Vagina (tissue), 2 donors: ENCODE measurements at places on chromosomes 12 and 14.

DNA sequence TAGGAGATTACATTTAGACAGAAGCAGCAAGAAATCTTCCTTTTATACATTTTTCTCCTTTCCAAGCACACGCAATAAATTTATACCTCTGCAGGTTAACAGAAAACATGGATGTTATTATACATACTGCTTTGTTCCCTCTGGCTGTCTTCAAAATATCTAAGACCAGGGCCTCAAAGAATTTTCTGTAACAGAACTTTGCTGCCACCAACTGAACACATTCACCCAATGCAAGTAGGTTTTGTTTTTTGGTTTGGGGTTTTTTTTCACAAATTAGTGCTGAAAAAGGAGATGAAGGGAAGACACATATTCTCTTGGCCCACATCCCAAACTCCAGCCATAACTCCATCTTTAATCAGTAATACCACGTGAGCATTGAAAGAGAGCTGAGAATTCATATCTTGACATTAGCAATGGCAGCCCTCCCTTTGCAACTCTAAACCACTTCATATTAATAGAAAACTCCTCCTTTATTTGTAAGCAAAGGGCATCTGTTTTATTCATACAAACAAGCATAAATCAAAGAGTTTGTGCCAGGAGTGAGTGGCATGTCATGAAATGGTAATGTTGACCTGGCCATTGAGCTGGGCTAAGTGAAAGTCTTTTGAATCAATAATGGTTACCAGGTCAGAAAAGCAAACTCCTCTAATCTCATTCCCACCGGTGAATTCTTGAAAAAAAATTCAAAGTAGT, 150.8 kb upstream of the FSCB start:
- no peak overlapping the region for H3K27ac ChIP-seq
- no peaks in the 10 kb centered on the region for H3K36me3 ChIP-seq
- H3K4me1 ChIP-seq = no peaks in the 10 kb centered on the region
- DNase-seq = no peak
- H3K27me3 ChIP-seq = no peaks in the 10 kb centered on the region

DNA sequence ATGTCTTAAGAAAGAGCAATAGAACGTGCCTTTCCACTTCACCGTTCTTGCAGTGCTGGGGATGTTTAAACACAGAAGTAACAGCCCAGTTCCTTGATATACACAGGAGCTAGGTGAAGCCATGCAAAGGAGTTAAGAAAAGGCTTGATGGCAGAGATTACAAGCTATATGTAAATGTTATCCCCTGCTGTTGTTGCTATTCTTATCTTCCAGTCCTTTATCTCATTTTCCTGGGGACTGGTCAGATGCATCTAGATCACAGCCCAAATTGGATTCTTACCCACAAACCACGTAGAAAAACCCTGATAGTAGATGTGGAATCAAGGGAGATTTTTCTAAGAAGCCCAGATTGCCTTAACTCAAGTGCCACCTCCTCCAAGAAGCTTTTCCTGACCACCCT, 5.5 kb downstream of the ASCL1 start:
- H3K4me3 ChIP-seq = no peak overlapping the region
- no peak overlapping the region for H3K27ac ChIP-seq
- no peaks in the 10 kb centered on the region for H3K36me3 ChIP-seq

- H3K27ac ChIP-seq = no peak overlapping the region
- H3K4me3 ChIP-seq = no peak overlapping the region
- no peaks in the 10 kb centered on the region for H3K27me3 ChIP-seq
Measured at GRCh38 chr14:39393289-39393688, 38.9 kb downstream of the FBXO33 start.

DNA sequence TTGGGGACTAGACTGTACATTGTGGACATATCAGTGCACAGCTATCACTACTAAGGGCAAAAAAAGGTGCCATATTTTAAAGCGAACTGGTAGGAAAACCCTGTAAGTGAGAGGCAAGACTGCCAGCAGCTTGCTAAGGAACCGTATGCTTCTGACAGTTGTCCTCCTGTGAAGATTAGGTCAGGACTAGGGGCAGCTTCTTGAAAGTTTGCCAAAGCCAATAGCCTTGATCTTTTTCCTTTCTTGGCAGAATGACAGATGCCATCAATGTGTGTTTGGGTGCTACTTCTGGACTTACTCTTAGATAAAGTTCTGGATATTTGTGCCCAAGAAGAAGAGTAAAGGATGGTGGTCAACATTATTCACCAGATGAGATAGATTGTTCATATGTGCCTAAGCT, 7.4 kb downstream of the DAAM1 start:
- no peaks in the 10 kb centered on the region for H3K27me3 ChIP-seq
- no peak for DNase-seq
- H3K27ac ChIP-seq = no peak overlapping the region
- no peak overlapping the region for H3K4me3 ChIP-seq
- peaks cover 54% of the 10 kb centered on the region for H3K4me1 ChIP-seq

DNA sequence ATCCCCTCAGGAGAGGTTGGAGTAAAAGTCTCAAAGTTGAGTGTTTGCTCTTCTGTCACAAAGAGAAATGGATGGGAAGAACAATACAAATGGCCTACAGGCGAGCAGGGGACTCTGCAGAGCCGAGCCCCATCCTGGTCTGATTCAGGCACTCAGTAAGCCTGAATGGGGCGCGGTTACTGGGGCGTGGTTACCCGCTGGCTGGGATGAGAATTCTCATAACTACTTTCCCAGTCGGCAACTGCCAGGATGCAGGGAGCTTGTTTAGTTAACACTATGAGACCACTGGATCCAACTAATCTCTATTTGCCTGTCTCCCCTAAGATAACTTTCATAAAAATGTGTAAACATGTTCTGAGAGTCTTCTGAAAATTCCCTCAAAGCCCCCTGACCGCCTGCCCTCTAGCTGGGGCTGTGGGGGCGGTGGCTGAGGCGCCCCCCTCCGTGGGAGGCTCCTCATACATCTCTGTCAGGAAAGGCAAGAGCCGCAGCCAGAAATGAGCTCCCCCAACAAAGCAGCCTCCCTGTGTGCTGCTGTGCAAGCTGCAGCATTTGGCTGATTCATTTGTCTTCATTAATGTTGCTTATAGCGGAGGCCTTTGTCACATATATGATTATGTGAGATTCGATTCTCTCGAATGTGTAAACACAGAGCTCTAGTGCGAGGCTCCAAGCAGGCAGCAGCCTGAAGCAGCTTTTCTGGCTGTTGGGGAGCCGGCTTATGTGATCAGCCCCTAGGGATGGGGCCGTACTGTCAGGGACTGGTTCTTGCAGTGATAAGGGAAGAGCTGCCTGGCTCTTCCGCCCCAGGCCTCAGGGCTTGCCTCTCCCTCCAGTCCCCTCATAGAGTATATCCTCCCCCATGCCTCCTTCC, 126.1 kb upstream of the ARHGAP5 start:
- H3K36me3 ChIP-seq = no peaks in the 10 kb centered on the region
- no peak overlapping the region for H3K4me3 ChIP-seq
- H3K4me1 ChIP-seq = peaks cover 16% of the 10 kb centered on the region
- no peaks in the 10 kb centered on the region for H3K27me3 ChIP-seq

GRCh38 chr14:99579120-99579836, 24.7 kb downstream of the CCDC85C start:
- H3K27me3 ChIP-seq = no peaks in the 10 kb centered on the region
- H3K36me3 ChIP-seq = no peaks in the 10 kb centered on the region
- DNase-seq = no peak
- H3K4me3 ChIP-seq = no peak overlapping the region
- H3K4me1 ChIP-seq = peaks cover 66% of the 10 kb centered on the region

GRCh38 chr12:122949405-122949804, 16.9 kb downstream of the ABCB9 start:
- H3K4me3 ChIP-seq = no peak overlapping the region
- DNase-seq = no peak
- no peaks in the 10 kb centered on the region for H3K27me3 ChIP-seq
- no peaks in the 10 kb centered on the region for H3K36me3 ChIP-seq

GRCh38 chr12:87768501-87769287, 260.5 kb downstream of the C12orf50 start:
- no peak overlapping the region for H3K4me3 ChIP-seq
- no peaks in the 10 kb centered on the region for H3K27me3 ChIP-seq
- H3K27ac ChIP-seq = no peak overlapping the region
- no peaks in the 10 kb centered on the region for H3K36me3 ChIP-seq

DNA sequence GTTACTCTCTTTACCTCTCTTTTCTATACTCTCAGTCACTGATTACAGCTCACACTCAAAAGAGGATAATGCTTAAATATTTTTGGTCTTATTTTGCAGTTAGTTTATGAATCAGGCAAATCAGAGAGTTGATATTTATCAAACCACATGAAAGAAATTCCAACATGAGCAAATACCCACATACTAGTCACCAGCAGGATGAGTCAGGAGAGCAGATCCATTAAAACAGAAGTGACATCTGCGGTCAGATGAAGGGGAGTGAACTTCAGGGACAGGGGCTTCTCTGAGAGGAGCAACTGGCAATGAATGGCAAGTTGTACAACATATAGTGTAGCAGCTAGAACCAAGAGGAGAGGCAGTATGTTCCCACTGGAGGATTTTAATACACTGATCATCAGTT, 258.7 kb downstream of the SYT10 start:
- H3K27ac ChIP-seq = no peak overlapping the region
- no peak for DNase-seq
- H3K4me3 ChIP-seq = no peak overlapping the region
- no peaks in the 10 kb centered on the region for H3K27me3 ChIP-seq
- no peaks in the 10 kb centered on the region for H3K36me3 ChIP-seq

DNA sequence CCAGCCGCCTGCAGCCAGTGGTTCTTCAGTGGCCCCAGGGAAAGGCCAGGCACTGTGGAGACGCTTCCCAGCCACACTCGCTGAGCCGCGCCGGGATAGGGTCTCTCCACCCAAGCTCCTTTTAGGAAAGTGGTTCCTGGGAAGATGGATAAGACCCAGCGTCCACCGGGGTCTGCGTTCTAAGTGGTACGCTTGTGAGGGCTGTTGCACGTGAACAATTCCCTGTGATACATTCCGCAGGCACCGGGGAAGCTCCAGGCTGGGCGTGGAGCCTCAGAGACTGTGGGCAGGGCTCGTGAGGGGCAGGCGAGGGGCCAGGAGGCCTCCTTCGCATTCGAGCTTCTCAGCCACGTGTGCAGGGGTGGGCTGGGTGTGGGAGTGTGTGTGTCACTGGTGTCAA, 48.4 kb downstream of the GALNT9 start:
- DNase-seq = no peak
- peaks cover 13% of the 10 kb centered on the region for H3K4me1 ChIP-seq
- no peak overlapping the region for H3K4me3 ChIP-seq
- H3K27ac ChIP-seq = no peak overlapping the region
- H3K36me3 ChIP-seq = no peaks in the 10 kb centered on the region
- peaks cover 4% of the 10 kb centered on the region for H3K27me3 ChIP-seq

GRCh38 chr12:46458500-46459102, 86.0 kb upstream of the SLC38A2 start:
- H3K4me1 ChIP-seq = peaks cover 70% of the 10 kb centered on the region
- no peaks in the 10 kb centered on the region for H3K36me3 ChIP-seq
- no peak overlapping the region for H3K4me3 ChIP-seq
- H3K27ac ChIP-seq = no peak overlapping the region

DNA sequence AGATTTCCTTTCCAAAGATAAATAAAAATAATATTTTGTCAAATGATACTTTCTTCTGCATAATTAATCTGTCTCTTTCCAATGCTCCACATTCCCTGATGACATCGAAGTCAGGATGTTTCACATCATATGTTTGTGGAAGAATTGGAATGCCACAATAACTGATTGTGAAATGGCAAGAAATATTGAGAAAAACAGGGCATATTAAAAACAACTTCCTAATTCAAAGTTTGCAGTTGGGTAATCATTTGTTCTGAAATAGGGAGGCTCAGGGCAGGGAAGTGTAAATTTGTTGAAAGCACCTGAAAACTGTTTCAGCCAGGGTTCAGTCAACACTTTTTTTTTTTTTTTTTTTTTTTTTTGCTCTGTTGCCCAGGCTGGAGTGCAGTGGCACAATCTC, 50.7 kb downstream of the BCAT1 start:
- peaks cover 14% of the 10 kb centered on the region for H3K4me1 ChIP-seq
- no peak overlapping the region for H3K4me3 ChIP-seq
- no peak for DNase-seq
- no peaks in the 10 kb centered on the region for H3K27me3 ChIP-seq
- no peak overlapping the region for H3K27ac ChIP-seq

DNA sequence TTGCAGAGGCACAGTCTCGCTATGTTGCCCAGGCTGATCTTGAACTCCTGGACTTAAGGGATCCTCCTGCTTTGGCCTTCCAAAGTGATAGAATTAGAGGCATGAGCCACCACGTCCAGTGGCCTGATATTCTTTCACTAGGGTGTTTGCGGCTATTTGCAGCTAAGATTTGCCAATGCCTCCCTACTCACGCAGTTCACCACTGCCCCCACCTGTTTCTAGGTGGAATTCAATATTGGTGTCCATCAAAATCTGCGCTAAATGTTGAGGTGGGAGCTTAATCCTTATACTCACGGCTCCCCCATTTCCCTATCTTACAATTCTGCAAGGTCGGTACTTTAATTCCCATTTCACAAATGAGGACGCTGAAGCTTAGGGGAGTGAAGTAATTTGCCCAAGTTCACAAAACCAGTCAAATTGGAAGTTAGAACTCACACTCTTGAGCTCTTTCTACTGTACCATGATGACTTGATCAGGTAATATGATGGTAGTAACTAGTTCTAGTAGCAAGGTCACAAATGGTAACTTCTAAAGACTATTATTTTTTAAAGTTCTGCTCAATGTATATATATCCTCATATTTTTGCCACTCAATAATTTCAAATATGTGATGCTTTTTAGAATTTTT, 22.1 kb upstream of the LRRC9 start:
- H3K4me3 ChIP-seq = no peak overlapping the region
- no peaks in the 10 kb centered on the region for H3K4me1 ChIP-seq
- H3K36me3 ChIP-seq = no peaks in the 10 kb centered on the region
- no peak overlapping the region for H3K27ac ChIP-seq

DNA sequence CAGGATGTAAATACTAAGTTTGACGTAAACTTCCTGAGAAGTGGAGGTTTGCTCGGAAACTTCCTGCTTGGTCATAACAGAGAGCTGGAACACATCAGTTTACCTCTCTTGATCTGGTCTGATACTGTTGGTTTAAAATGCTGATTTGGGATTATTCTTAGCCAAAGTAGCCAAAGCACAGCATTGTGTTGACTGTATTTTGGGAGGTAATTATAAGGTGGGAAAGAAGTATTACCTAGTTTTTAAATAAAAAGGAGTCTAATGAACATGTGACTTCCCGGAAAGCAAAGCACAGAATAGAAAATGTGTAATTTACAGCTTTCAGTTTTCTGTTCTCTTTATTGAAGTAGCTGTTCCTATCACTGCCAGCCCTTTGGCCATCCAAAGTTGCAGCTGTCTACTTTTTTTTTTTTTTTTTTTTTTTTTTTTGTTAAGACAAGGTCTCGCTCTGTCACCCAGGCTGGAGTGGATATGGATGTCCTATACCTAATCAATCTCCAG, 52.2 kb upstream of the SRP54 start:
- H3K36me3 ChIP-seq = no peaks in the 10 kb centered on the region
- no peak overlapping the region for H3K4me3 ChIP-seq
- H3K27me3 ChIP-seq = no peaks in the 10 kb centered on the region
- H3K27ac ChIP-seq = no peak overlapping the region
- no peak for DNase-seq
- peaks cover 7% of the 10 kb centered on the region for H3K4me1 ChIP-seq

GRCh38 chr14:76984297-76984696, 44.2 kb downstream of the IRF2BPL start:
- no peaks in the 10 kb centered on the region for H3K27me3 ChIP-seq
- no peaks in the 10 kb centered on the region for H3K4me1 ChIP-seq
- H3K36me3 ChIP-seq = no peaks in the 10 kb centered on the region
- H3K4me3 ChIP-seq = no peak overlapping the region
- H3K27ac ChIP-seq = no peak overlapping the region
